Cerebellum (tissue), 4 donors: ENCODE measurements at places on chromosomes 13 and 19. TPM values are rescaled to one million over a fixed set of nuclear protein-coding genes. Genes with fewer than 3 reads are reported as not detected.
A peak's percentile ranks its signal among the peaks of the same experiment; 100 is the strongest.

- DNase-seq: peak; percentile 64
Measured at GRCh38 chr19:47351548-47351947, 2.4 kb downstream of the DHX34 start.

DNA sequence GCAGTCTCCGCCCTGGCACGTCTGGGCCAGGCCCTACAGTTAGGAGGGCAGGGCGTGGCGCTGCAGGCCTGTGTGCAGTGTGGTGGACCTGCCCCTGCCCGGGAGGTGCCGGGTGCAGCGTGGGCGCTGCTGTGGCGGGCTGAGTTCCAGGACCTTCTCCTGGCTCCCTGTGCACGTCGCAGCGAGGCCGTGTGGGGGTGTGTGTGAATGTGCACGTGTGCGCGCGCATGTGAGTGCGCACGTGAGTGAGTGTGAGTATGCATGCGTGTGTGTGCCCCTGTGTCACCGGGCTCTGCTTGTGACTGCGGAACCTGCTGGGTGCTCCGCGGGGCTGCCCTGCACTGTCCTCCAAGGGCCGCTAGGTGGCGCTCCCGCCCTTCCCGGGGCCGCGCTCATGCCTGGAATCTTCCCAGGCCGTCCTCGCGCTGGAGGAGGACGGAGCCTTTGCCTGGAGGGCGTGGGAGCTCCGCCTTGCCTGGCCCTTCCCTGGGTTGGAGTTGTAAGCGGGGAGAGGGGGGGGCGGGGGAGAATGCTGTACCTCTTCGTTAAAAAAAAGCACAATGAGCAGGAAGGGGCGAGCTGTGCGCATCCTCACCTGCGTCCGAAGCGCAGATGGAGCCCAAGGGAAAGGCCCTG is 79.3 kb downstream of the KDM4B start:
- peak; percentile 86 for DNase-seq

The NCAN gene
- total RNA-seq: 85.3 TPM

The PGLYRP1 gene
- total RNA-seq: not detected

The COL5A3 gene
- total RNA-seq: 0.73 TPM

- no peak for DNase-seq
Measured at GRCh38 chr13:41577436-41577835, 120.1 kb downstream of the RGCC start.

- DNase-seq: no peak
Measured at GRCh38 chr13:75687150-75687763, 51.1 kb downstream of the LMO7 start.

The RNF17 gene
- 0.09 TPM for total RNA-seq

GRCh38 chr13:74206061-74206561 is 71.9 kb upstream of the KLF12 start:
- no peak for DNase-seq

GRCh38 chr13:33908116-33908515 is 90.2 kb downstream of the RFC3 start:
- DNase-seq: peak; percentile 65

The ATP4A gene
- total RNA-seq: not detected

DNA sequence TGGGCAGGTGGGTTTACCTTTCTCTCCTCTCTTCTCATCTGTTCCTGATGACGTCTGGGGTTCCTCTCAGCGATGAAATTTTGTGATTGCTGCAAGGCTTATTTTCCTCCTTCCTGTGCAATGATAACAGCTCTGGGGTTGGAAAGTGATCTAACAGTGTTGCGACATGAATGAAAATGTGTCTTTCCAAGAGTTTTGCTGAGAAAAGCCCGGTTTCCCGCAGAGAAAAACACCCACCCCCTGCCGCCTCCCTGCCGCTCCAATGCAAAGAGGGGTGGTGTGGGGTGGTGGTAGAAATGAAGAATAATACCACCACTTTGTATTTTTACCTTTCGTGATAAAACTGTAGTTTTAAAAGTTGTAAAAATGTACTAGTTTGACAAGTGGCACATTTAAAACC is 232.0 kb downstream of the OLFM4 start:
- no peak for DNase-seq

DNA sequence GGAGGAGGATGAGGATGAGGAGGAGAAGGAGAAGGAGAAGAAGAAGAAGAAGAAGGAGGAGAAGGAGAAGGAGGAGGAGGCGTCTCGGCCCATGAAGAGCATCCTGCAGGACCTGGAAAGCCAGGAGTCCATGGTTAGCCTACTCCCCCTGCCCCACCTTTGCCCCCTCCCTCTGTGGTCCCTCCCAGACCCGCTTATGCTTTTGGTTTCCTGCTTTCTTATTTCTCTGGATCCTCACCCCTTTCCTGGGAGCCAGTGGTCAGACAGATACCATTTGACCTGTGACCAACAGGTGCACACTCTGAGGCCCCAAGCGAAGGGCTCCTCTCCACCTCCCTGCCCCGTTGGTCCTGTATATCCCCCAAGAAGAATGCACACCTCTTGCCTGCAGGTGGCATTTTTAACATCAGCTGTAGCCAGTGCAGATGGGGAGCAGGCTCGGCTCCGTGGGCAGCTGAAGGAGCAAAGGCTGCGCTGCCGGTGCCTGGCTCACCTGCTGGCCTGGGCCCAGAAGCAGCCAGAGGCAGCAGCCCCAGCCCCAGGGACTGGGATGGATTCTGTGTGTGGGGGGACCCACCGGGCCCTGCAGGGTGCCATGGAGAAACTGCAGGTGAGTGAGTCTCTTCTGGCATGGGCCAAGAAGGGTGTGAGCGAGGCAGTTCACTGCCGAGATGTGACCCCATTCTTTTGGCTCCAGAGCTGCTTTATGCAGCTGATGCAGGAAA is 32.1 kb upstream of the ZNF492 start:
- DNase-seq: no peak

DNA sequence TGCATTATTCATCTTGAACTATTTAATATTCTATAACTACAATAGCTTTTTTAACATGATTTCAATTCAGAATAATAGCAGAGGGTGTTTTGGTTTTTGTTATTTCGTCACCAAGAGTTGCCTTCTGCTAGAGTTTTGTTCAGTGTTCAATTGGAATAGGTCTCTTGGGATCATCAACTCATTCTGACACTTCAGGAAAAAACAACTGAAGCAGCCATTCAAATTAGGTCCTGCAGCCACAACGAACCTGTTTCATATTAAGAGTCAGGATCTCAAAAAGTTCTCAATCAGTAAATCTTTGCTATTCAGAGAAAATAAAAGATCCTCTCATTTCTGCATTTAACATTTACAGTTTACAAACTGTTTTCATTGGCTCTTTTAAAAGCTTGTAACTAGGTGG is 2.4 kb upstream of the CHAMP1 start:
- DNase-seq: no peak

DNA sequence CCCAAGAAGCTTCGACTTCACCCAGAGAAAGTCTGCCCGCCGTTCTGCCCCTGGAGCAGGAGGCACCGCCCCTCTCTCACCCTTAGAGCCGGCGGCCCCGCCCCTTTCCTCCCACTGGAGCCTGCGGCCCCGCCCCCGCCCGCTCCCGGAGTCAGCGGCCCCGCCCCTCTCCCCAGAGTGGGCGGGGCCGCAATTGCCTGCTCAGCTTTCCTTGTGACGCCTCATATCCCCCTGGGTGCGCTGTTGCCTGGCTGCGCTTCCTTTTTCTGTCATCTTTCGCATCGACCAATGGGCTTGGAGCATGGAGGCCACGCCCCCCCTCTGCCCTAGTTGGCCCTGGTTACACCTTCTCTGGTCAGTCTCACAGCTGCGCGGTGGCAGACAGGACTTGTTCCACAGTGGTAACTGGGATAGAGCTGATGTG is 38.2 kb upstream of the ZNF492 start:
- DNase-seq: no peak

The ADGRE3 gene
- total RNA-seq: not detected

The CYSLTR2 gene
- total RNA-seq: 1.5 TPM

The HMGB1 gene
- 278 TPM for total RNA-seq

The ZNF570 gene
- total RNA-seq: 18.5 TPM

The MPV17L2 gene
- total RNA-seq: 2.5 TPM

The PALM3 gene
- total RNA-seq: 2.2 TPM

GRCh38 chr13:54194233-54195024 is 1165.8 kb downstream of the OLFM4 start:
- no peak for DNase-seq

GRCh38 chr13:71461892-71462291 is 405.1 kb downstream of the DACH1 start:
- no peak for DNase-seq

DNA sequence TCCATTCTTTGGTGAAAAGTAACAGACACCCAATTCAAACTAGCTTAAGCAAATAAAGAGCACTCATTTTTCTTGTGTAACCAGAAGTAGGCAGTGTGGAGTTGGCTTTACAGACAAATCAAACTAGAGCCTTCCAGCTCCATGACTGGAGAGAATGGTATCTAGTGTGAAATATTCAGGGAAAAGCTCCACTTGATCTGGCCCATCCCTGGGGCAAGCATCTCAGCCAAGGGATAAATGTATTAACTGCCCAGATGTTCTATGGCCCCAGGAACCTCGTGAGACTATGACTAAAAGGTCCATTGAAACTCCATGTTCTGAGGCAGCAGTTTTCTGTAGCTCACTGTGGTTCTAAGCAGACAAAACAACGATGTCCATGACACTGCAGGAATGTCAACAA is 49.9 kb downstream of the TBC1D4 start:
- no peak for DNase-seq

DNA sequence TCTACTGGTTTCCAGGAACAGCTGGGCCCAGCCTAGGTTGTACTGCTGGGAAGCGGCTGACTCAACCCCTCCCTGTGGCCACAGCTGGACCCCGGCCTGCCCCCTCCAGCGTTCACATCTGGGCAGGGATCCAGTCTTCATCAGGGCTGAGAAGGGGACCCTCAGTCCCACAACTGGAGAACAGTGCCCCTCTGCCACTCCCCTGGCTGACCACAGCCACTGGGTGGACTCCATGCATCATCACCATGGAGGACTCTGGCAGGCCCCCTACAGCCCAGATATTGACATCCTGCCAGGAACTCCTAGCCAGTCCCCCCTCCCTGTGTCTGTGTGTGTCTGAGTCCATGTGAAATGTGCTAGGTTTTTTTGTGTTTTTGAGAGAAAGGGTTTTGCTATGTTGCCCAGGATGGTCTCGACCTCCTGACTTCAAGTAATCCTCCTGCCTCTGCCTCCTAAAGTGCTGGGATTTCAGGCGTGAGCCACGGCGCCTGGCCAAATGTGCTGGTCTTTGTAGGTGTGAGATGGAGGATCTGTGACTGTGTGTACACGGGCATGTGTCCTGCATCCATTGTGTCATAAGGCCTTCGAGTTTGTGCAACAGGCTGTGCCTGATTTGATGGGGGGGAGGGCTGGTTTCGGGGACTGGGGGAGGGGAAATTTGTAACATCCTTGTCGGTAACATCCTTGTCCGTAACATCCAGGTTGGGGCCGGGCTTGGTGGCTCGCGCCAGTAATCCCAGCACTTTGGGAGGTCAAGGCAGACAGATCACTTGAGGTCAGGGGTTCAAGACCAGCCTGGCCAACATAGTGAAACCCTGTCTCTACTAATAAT is 4.0 kb upstream of the HOOK2 start:
- DNase-seq: peak; percentile 30

DNA sequence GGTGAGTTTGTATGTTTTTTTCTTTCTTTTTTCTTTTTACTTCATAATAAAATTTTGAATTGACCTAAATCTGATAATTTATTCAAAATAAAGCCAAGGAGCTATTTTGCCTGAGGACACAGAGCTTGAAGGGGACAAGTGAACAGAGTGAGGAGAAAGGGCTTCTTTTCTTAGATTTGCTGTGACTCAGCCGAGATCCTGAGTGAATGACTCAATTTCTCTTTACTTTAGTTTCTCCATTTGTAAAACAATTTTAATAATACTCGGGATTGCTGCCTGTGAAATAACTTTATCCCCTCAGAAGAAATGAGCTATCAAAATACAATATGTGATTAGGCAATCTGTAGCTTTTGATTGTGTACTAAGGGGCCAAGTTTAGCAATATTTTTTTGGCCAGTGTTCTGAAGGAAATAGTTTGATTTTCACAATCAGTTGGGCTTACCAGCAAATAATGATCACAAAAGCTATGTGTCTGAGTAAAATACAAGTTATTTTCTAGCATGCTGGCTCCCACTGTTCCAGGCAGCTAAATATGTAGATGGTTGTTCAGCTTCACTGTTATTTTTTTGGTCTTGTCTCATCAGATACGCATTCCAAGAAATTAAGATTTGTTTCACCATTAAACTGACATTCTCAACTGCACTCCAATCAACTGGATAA is 437.5 kb downstream of the FGF9 start:
- no peak for DNase-seq

GRCh38 chr19:35011091-35011689 is 11.1 kb downstream of the GRAMD1A start:
- DNase-seq: no peak

DNA sequence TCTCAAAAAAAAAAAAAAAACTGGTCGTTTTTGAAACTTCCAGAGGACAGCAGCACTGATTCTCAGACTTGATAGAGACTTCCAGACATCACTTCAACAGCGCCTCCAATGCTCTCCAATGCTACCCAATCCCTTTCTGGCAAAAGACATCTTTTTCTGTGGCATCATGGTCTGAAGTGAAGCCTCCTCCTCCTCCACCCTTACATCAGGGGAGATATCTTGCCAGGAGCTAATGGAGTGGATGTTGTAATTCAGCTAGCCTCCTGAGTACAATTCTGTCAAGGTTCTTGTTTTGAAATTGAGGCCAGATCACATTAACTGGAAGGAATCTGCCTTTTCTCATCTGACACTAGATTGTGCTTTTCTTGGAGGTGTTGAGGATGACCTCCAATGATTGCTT is 24.2 kb downstream of the FXYD5 start:
- DNase-seq: no peak

DNA sequence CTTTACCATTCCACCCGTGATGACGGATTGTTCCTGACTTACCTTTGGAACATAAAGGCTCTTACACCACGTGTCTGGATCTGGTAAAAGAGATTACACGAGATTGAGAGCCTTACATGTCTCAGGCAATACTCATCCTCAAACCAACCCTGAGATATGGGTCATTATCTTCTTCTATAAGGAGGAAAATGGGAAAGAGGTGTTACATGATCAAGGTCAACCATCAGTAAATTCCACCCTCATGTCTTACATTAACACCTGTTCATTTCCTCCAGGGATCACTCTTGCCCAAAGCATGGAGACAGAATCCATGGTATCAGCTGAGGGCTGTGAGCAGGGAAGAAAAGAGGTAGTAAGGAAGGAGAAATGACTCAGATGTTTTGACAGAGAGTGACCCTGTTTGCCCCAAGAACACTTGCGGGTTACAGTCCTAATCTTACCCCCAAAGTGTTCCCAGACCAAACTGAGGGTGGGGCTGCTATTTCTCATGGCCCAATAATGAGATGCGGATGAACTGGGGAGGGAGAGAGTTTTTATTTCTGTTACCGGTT is 19.6 kb downstream of the LILRB4 start:
- DNase-seq: no peak

GRCh38 chr13:102911336-102911735 is 65.5 kb downstream of the ERCC5 start:
- DNase-seq: no peak

DNA sequence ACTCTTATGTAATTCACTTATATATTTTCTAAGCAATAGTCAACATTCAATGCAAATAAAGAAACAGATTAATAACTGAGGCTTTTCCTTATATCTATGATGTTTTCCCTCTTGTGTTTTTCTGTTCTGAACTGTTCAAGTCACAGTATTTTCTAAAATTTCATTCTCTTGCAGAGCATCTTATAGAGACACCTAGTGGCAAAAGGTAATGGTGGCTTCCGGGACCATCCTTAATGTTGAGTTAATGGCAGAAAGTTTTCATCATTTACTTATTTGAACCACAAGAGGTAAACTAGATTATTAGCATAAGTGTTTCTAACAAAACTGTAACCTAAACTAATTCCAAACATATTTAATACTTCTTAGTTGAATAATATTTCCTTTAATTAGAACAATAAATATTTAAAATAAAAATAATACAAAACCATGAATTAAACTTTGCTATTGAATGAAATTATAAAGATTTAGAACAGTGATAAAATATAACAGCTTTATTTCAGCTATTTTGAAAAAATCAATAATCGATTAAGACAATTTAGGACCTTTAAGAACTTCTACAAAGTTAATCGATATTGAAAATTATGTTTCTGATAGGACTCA is 1.7 kb upstream of the SLITRK5 start:
- peak; percentile 24 for DNase-seq
